ENCODE measurements at places on chromosomes 6 and 20.

DNA sequence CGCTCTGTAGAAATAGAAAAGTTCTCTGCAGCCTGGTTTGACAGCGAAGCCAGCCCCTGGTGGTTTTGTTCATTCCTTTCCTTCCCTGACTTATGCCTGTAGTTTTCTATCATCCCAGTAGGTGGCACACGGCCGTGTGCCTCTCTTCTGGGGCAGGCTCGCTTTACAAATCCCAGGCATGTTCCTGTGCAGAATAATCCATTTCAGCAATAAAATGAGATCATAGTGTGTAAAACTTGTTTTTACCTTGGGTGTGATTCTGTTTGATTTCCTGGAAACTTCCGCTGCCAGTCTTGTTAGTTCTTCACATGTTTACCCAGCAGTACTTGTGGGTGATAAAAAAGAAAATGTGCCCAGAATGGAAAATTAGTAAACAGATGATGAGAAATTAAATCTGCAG, 7.4 kb upstream of the INSM1 start:
- DNase-seq, result peak; percentile 25

- no peak for DNase-seq
Observed at GRCh38 chr6:144714021-144714712, 429.0 kb downstream of the UTRN start.

- DNase-seq, result no peak
Observed at GRCh38 chr6:162123797-162124196, 603.8 kb downstream of the PRKN start.

DNA sequence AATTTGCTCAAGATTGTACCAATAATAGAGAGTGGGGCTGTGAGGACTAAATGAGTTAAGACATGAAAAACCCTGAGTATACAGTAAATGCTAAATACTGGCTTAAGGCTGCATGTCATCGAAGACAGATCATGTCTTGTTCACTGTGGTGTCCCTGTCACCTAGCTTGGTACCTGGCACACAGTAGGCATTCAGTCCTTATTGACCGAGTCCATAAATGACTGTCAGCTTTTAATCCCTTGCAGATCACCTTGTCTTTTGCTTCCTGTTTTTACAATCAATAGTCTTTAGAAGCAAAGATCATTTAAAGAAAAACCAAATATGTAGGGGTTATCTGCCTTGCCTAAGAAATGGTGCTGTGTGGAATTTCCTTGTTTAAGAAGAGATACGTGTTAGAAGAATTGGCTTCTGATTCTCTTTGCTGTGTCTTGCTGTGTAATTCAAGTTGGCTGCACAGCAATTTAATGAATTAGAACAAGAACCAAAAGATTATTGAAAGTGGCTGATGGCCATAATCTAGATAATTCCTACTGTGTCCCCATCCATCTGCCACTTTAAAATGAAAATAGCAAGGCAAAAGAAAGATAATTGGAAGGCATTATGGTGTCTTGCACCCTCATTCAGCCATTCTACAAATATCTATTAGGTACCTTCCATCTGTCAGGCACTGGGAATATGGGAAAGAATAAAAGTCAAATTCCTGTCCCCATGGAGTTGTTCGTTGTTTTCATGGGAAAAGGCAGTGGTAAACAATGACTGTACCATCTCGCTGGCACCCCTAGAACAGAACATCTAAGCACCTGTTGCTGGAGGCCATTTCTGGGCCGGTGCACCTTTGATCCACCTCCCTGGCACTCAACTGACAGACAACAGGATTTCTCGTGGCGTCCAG, 12.4 kb upstream of the MAPK13 start:
- DNase-seq, result no peak

GRCh38 chr6:34696189-34696738, 303 bp downstream of the ILRUN start:
- DNase-seq, result no peak

DNA sequence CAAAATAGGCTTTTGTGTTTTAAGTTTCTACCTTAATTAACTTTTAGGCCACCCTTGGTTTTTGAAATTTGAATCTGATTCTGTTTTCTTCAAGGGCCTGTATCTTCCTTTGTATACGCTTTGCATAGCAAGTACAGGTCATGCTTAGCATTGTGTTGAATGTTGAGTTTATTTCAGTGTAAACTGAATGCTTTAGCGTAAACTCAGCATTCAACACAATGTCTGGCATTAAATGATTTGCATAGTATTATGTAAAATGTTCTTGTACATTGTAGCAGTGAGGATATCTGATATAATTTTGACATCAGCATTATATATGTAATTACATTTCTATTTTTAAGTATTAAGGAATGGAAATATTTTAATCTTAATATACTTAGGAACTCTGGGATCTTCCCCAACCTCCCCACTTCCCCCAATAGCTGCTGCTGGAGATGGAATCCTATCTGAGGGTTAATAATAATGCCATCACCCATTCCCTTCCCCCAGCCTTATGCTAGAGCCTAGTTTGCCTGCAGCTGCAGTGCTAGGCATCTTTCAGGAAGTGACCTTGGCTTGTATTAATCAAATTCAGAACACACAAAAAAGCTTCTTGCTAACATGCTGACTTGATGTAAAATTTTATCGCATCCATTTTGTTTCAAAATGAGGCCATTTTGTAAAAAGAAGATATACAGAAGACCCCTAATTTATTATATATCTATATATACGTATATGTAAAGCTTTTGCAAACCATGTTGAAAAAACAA, 73.1 kb downstream of the NCOA3 start:
- no peak for DNase-seq

- DNase-seq, result peak; percentile 91
Observed at GRCh38 chr6:12148317-12148801, 136.2 kb downstream of the HIVEP1 start.

DNA sequence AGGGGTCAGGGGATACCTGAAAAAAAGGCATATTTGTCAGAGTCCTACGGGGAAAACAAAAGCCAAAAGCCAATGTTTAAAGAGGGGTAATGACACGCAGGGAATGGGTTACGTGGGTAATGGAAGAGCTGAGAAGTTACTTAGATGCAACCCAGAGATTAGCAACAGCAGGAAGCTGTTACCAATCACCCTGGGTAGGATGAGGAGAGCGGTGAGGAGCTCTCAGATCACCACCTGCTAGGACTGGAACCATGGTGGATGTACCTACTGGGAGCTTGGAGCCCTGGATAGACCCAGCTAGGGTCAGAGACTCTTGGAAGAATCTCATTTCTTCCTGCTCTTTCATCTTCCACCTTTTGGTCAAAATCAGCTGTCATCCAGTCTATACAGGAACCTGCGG, 51.2 kb upstream of the RNF24 start:
- no peak for DNase-seq

DNA sequence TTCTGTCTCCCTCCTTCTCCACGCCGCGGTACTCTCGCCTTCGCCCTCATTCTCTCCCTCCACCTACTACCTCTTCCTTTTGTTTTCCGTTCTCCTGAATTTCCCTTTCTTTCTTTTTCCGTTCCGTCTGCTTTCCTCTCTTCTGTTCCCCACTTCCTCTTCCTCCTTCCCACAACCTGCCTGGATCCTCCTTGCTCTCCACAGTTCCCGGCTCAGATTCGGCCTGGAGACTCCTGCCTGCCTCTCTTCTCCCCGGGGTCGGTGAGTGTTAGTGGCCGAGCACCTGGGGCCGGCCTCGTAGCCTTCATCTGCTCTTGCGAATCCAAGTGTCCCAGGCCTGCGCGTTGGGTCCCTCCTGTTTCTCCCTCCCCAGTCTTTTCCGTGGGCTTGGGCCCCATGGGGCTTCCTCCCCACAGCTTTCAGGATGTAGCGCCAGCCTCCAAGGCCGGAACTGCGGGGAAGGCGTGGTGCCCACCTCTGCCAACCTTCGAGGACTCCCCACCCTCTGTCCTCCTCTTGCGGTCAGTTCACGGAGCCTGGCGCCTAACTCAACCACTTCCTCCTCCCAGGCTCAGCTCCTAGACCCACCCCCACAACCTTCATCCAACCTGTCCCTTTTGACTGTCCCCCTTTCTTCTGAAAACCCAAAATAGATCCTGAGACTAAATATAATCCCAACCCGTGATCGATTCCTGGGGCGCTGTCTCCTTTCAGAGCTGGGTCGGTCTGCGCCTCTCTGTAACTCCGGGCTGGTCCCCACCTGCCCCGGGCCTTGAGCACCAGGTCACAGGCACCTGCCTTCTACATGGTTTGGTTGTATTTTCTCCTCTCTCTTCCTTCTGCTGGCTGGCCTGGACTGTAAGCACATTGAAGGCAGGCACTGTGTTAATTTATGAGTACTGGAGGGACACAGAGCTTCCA, 6.8 kb downstream of the NRN1 start:
- no peak for DNase-seq

DNA sequence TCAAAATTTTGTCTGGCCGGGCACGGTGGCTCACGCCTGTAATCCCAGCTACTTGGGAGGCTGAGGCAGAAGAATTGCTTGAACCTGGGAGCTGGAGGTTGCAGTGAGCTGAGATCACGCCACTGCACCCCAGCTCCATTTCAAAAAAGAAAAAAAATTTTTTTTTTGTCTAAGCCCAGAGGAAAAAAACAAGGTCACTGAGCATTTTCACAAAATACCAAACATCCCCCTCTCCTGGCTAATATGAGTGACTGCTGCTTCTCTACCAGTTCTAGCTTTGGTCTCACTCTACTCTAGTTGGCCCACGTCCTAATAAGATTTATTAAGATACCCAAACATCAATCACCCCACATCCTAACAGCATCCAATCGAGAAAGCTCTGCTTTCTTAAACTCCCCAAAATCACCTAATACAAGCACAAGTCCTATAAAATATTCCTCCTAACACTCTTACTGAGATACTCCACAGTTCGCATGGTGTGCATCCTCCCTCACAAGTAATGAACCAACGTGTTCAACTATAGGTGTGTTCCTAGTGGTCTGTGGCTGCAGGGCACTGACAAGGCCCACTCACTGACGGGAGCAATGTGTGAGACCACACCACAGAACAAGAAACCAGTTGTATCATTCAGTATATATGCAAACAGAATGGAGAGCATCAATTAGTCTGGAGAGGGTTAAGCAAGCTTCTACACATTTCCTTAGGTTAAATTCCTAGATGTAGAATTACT, 64.2 kb downstream of the FKBP5 start:
- DNase-seq, result no peak

DNA sequence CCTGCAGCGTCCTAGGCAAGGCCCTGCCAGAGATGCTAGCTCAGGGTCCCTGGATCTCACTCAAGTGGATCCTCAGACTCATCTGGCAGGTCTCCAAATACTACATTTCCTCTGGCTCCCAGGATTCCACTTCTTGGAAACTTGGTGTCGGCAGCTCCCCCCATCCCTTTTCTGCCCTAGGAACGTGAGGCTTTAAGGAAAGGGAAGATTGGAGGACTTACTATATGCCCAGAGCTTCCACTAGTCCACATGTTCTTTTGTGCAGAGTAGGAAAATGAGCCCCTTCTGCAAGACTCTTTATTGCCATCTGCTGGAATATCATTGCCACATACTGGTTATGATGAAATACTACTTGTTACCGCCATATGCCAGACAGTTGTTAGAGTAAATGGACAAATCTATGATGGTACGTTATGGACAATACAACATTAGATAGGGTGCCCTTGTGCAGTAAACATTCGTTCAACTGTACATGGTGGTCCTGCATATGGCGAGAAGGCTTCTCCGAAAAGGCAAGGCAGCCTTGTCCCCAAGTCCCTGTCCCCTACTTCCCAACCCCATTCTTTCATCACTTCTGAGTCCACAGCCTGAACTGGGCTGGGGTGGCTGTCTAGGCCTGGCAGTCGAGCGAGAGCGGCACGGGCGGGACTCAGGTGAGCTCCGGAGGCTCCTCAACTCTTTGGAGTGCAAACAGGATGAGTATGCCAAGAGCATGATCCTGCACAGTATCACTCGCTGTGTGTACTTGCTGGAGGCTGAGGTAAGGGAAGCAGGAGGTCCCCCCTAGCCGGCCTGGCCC, 780 bp downstream of the ARMC12 start:
- DNase-seq, result peak; percentile 63

GRCh38 chr20:45254383-45255262, at the start of gene SLPI:
Gene SLPI (minus strand): TSS chr20:45254564. CDS start chr20:45254543, 21 bp downstream.
- peak; percentile 7 for DNase-seq

DNA sequence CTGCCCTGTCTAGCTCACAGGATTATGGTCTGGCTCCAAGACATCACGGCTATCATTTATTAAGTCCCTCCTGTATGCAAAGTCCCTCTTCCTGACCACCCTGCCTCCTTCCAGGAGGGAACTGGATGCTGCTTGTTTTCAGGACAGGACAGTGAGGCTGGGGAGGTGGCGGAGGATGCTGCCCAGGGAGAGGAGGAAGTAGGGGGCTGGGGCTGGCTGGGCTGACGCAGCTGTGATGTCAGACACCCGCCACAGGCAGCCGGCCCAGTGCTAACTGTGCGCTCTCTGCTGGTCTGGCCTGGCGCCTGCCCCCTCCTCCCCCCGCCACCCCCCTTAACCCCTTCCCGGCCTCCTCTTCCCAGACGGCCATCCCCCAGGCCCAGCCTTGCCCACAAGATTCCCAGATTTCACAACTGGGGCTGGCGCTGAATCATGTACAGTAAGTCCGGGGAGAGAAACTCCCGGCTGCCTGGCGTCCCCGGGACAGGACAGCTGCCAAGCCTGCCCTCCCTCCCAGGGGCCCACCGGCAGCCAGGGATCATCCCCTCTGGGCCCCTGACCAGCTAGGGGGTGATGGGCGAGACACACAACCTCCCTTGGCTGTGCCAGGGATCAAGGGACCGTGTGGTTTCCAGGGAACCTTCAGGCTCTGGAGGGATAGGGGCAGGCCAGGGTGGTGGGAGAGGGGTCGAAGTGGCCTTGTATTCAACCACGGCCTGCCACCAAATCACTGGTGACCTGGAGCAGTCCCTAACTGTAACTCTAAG, 118.1 kb downstream of the CEBPB start:
- peak; percentile 98 for DNase-seq

DNA sequence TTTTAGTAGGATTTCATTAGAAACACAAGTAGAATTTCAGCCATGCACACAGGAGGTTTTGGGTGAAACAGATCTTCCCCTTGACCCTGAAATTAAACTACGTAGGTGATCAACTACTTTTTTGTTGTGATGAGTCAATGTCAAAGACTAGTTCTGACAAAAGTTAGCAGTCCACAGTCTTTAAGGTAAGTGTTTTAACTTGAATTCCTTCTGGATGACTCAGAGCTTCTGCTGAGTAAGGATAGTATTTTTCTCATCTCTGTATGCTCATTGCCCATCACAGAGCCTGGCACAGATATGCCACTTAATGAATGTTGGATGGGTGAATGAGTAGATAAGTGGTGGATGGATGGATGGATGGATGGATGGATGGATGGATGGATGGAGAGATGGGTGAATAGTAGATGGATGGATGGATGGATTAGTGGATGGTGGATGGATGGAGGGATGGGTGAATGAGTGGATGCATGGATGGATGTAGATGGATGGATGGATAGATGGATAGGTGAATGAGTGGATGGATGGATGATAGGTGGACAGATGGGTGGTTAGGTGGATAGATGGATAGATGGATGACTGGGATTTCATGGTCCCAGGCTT, 165.3 kb downstream of the ZMYND8 start:
- peak; percentile 36 for DNase-seq

- no peak for DNase-seq
Observed at GRCh38 chr20:17823409-17824144, 123.8 kb downstream of the BANF2 start.
